ENCODE measurements at places on chromosomes 1 and 21.
A peak's percentile ranks its signal among the peaks of the same experiment; 100 is the strongest.

DNA sequence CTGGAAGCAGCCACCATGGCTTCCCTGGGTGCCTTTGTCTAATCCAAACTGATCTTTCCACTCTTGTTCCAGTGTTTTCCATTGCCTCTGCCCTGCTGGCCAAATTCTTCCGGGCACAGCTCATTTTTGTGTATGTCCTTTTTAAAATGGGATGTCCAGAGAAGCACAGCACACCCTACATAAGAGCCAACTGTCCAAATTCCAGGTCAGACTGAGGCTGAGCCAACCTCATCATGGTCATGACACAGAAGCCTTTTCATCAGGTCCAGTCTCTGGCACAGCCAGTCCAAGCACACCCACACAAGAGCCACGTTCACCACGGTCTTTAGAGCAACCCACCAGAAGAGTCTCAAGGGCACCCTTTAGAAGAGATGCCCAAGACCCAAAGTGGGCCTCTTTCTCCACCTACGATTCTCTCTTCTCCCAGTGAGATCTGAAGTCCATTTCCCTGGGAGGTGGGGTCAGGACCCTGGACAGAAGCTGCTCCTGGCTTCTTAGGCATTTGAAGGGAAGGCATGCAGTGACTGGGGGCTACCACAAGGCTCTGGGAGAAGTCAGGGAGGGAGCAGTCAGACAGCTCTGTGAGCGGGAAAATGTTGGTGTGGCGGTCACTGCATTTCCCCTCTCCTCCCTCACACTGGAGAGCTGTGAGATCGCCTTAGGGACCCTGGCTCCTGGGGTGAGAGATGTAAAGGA lies 53.2 kb downstream of the SYT2 start:
- no peak overlapping the region for H3K27ac ChIP-seq
- H3K4me1 ChIP-seq: no peaks in the 10 kb centered on the region
- H3K27me3 ChIP-seq: peaks cover 76% of the 10 kb centered on the region

DNA sequence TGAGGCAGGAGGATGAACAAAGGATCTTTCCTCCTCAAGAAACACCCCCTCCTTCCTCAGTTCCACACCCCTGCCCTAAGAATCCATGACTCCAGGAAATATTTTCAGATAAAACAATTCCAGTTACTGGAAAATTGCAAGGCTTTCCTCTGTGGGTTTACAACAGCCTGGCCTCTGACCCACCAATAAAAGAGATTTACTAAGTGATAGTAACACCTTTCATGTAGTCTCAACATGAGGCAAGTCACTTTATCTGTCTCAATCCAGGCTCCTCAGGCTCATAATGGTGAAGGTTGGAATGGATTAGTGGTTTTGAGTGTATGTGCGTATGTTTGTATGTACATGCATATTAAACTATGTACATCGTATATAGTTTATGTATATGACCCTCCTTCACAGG lies 71.4 kb upstream of the PPP2R5A start:
- no peak overlapping the region for H3K27ac ChIP-seq
- no peak for DNase-seq
- no peaks in the 10 kb centered on the region for H3K36me3 ChIP-seq
- no peaks in the 10 kb centered on the region for H3K27me3 ChIP-seq

DNA sequence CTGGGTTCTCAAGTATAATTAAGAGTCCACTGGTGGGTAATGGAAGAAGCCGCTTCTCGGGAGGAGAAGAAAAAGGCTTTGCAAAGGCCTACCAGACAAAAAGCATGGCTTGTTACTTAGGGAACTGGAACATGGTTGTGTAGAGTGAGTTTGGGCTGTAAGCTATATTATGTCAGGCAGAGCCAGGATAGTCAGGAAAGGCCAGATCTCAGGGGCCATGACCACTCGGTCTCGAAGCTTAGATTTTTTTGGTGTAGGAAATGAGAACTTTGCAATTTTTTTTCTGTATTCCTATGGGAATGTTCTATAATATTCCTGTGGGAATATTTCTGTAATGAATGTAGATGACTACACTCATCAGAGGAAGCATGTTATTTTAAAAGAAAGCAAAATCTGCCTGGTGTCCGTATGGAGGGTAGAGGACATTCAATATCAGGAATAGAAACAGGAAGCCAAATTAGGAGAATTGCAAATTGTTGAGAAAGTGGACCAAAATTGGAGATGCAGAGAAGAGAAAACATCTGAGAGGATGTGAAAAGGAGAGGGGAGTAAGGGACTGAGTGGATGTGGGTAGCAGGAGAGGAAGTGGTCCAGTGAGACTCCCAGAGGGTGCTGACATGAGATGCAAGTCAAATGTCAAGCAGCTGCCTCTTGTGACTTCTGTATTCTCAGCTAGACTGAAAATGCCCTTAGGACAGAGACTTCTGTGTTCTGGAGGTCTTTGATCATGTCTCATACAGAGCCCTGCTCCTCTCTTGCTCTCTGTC lies 45.2 kb upstream of the HAO2 start:
- no peak for DNase-seq
- peak overlapping the region; percentile 25 for H3K27ac ChIP-seq
- no peaks in the 10 kb centered on the region for H3K36me3 ChIP-seq
- H3K27me3 ChIP-seq: peaks cover 7% of the 10 kb centered on the region
- peaks cover 62% of the 10 kb centered on the region for H3K4me1 ChIP-seq

DNA sequence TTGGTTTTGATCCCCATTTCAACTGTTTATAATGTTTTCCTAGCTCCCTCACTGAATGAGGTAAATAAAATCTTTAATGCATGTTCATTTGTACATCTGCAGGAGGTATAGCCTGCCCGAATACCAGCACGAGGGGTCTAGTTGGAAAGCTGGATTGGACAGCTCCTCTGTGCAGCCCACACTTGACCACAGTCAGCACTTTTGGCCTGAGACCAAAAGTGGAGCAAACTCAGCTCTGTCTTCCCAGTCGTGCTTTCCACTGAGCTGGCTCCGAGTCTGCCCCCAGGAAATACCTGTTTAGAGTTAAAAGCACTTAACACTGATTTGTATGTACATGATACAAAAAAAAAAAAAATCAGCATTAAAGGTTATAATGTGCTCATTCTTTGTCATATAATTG lies 224.4 kb downstream of the DSCAM start:
- no peak overlapping the region for H3K27ac ChIP-seq
- H3K4me1 ChIP-seq: peaks cover 50% of the 10 kb centered on the region
- H3K4me3 ChIP-seq: no peak overlapping the region
- no peaks in the 10 kb centered on the region for H3K36me3 ChIP-seq
- DNase-seq: no peak

DNA sequence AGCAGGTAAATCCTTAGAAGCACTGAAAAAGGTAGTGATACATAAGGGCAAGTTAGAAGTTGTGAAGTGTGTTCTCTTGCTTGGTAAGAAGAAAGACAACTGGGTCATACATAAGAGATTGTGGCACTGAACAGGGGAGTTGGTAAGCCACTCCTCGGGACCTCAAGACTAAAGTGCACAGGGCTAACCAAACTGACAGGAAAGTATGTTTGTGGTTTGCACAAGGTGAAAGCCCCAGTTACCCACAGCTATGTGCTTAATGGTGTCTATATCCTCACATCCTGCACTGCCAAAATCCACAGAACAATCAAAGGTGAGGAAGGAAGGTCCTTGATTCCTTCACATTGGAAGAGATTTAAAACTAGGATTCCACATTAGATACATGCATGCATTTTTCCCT lies 276.5 kb downstream of the DNM3 start:
- H3K27ac ChIP-seq: no peak overlapping the region
- DNase-seq: no peak
- H3K4me3 ChIP-seq: no peak overlapping the region
- peaks cover 6% of the 10 kb centered on the region for H3K36me3 ChIP-seq
- H3K27me3 ChIP-seq: no peaks in the 10 kb centered on the region

DNA sequence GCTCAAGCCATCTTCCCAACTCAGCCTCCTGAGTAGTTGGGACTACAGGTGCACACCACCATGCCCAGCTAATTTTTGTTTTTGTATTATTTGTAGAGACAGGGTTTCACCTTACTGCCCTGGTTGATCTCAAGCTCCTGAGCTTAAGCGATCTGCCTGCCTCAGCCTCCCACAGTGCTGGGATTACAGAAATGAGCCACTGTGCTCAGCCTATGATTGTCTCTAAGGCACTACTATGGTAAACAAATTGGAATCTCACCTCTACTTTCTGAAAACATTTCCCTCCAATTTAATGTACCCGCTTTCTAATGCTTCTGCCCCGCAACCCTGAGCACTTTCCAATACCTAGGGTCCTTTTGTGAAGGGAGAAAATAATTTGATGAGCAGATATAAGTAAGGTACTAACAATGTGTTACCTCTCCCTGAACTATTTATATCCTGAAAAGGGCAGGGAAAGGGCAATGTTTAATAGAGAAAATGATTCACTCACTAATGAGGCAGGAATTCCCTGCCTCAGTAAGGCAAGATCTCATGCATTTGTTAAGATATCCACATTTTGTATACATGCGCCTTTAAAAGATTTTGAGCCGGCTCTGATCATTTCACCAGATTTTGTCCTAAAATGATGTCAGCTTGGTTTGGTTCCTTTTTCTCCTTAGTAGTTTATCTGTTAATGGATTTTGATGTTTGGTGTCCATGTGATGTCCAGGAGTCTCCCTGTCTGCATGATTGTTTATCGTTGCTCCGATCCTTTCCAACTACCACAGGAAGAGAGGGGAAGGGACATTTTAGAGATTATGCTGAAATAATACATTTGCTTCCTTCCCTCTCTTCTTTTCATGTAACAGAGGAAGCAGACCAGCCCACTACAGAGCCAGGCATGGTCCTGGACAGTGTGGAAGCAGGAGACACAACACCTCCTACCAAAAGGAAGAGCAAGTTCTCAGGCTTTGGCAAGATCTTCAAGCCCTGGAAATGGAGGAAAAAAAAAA lies 47.3 kb upstream of the RCC1 start:
- H3K27ac ChIP-seq: no peak overlapping the region
- no peak for DNase-seq
- peaks cover 2% of the 10 kb centered on the region for H3K36me3 ChIP-seq
- no peaks in the 10 kb centered on the region for H3K27me3 ChIP-seq

- no peak overlapping the region for H3K27ac ChIP-seq
- no peak overlapping the region for H3K4me3 ChIP-seq
- H3K36me3 ChIP-seq: no peaks in the 10 kb centered on the region
- peaks cover 3% of the 10 kb centered on the region for H3K27me3 ChIP-seq
- DNase-seq: no peak
Measured at GRCh38 chr1:110319332-110320167, 19.6 kb upstream of the RBM15 start.

DNA sequence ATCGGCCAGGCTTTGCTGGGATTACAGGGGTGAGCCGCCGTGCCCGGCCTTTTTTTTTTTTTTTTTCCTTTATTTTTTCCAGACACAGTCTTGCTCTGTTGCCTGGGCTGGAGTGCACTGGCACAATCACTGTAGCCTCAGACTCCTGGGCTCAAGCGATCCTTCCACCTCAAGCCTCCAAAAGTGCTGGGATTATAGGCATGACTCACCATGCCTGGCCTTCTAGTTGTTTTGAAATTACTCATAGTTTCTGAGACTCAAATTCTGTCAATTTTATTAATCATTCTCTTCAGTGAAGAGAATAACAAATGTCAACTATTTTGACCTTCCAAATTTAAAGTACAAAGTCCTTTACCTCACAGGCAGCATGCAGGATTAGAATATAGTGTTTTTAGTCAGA lies 374.5 kb downstream of the PLA2G4A start:
- no peaks in the 10 kb centered on the region for H3K36me3 ChIP-seq
- H3K4me1 ChIP-seq: no peaks in the 10 kb centered on the region
- no peak overlapping the region for H3K4me3 ChIP-seq
- no peak overlapping the region for H3K27ac ChIP-seq

- no peak overlapping the region for H3K27ac ChIP-seq
- DNase-seq: no peak
- no peaks in the 10 kb centered on the region for H3K27me3 ChIP-seq
- H3K4me3 ChIP-seq: no peak overlapping the region
- no peaks in the 10 kb centered on the region for H3K36me3 ChIP-seq
- peaks cover 13% of the 10 kb centered on the region for H3K4me1 ChIP-seq
Measured at GRCh38 chr1:175088525-175088951, 20.9 kb downstream of the TNN start.

DNA sequence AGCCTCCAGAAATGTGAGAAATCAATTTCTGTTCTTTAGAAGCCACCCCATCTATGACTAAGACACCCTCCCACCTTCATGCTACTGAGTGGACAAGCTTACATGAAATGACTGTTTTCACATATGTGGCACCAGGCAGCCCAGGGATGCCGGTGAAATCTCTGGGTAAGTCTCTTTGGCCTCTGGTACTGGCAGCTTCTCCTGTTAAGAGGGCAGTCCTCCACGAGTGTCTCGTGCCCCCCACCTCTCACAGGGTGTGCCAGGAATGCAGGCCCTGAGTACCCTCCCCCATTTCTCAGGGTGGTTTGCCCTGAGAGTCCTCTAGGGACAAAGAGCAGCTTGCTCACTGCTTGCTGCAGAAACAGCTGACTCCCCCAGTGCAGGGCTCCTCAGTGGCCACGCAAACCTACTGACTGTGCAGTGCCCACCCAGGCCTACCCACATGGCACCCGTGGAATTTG lies 3.2 kb upstream of the PRXL2B start:
- H3K4me3 ChIP-seq: peak overlapping the region; percentile 62
- no peak overlapping the region for H3K27ac ChIP-seq
- H3K4me1 ChIP-seq: peaks cover 14% of the 10 kb centered on the region
- peaks cover 10% of the 10 kb centered on the region for H3K27me3 ChIP-seq
- DNase-seq: no peak

DNA sequence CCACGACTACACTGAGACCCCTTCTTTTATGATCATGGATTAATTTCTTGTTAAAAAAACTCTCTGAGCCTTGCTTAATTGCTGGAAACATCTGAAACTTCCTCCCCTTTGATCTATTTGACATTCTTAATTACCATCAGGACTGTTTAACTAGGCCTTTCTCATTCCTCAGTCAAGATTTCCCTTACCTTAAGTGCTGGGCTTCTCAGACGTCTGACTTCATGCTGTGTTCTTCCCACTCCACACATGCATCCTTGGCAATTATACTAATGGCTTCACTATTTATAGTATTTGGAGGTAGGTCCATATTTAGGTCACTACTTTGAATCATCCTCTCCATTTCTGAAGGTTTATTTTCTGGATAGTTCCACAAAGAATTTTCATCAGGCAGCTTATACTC lies 341.3 kb upstream of the TMPRSS15 start:
- no peaks in the 10 kb centered on the region for H3K27me3 ChIP-seq
- no peak for DNase-seq
- H3K27ac ChIP-seq: no peak overlapping the region
- H3K4me1 ChIP-seq: no peaks in the 10 kb centered on the region
- no peaks in the 10 kb centered on the region for H3K36me3 ChIP-seq

DNA sequence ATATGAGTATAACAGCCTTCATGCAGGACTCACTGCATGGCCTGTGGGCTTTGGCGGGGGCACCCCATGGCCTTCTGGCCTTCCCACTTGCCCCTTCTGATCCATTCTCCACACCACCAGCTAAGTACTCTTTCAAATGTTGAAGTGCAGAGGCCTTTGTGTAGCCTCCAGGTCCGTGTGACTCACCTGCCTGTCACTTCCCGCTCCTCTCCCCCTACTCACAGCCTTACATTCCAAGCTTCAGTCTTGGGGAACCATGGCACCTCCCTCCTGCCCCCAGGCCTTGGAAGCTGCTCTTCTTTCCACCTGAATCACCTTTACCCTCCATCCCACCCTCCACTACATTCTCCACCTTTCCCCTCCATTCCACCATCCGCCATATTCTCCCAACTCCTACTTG lies 69.6 kb downstream of the PGM1 start:
- H3K36me3 ChIP-seq: peaks cover 19% of the 10 kb centered on the region
- H3K4me1 ChIP-seq: no peaks in the 10 kb centered on the region
- no peak overlapping the region for H3K27ac ChIP-seq
- DNase-seq: no peak
- no peak overlapping the region for H3K4me3 ChIP-seq

Measured in neural crest cell (in vitro differentiated cells).